ENCODE measurements at places on chromosomes 3 and 15. TPM values are rescaled to one million over a fixed set of nuclear protein-coding genes. Genes with fewer than 3 reads are reported as not detected.

Gene EPM2AIP1
- 16.0 TPM for total RNA-seq

DNA sequence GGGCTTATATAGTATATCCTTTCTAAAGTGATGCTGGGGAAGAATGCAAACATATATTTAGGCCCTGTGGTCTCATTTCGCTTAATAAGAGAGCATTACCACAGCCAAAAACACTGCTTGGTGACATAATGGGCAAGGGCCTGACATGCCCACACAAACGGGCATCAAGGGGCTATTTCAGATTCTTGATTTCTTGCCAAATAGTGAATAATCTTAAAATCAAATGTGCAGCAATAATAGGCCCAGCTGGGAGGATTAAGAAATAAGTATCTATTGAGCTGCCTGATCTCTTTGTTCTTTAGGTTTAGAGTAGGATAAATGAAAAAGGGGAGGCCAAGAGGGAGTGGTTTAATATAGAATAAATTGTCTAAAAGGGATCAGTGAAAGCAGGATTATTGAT, 241.0 kb upstream of the GBE1 start:
- no peak for DNase-seq

DNA sequence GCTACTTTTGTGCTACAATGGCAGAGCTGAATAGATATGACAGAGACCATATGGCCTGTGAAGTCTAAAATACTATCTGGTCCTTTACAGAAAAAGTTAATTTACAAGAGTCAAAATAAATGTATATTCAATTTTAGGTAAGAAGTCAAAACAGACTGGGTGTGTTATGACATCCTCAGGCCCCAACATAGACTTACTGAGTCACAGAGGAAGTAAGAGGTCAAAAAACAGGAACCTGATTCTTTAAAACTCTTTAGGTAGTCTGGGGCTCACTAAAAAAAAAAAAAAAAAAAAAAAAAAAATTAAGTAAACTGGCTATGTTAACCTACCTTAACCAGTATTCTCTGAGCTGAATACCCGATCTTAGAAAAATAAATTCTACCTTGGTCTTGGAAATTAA, 13.1 kb downstream of the DNAAF4 start:
- DNase-seq = no peak

GRCh38 chr3:123412811-123413604, 35.9 kb downstream of the ADCY5 start:
- DNase-seq = no peak

DNA sequence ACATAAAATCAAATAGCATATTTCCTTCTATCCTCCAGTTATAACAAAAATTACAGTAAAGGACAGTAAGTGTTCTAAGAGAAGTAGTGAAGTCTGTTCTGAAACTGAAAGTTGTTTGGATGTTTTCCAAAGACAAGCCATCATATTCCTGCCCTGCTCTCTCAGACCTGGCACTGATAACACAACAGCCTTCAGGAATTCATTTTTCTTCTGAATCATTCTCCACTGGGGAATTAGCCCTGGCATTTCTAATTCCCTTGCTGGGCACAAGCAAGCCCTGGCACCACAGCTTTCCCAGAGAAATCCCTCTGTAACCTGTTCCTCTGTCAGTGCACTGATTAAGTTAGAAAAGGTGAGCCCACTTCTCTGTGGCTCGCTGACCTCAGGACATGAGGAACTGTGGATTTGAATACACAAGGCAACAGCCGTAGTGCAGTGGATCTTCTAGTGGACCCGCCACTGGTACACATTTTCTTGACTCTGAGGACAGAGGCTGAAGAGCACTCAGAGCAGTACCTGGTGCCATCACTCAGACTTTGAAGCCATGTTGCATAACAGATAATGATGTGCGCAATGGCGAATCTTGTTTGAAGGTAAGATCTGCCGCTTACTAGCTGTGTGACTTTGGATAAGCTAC, 61.6 kb downstream of the WWTR1 start:
- DNase-seq = no peak

- DNase-seq = no peak
These were observed 66.0 kb downstream of the RBMS3 start for GRCh38 chr3:29346828-29347227.

Gene HOMER2
- total RNA-seq = 14.1 TPM
